ENCODE measurements at places on chromosomes 7 and 10.

GRCh38 chr7:1234881-1235500 is 2.3 kb downstream of the UNCX start:
- DNase-seq, result no peak

GRCh38 chr10:46263831-46264268 is 22.9 kb upstream of the ANTXRL start:
- DNase-seq, result no peak

GRCh38 chr10:60816628-60817397 is 38.5 kb downstream of the CDK1 start:
- peak; percentile 83 for DNase-seq

DNA sequence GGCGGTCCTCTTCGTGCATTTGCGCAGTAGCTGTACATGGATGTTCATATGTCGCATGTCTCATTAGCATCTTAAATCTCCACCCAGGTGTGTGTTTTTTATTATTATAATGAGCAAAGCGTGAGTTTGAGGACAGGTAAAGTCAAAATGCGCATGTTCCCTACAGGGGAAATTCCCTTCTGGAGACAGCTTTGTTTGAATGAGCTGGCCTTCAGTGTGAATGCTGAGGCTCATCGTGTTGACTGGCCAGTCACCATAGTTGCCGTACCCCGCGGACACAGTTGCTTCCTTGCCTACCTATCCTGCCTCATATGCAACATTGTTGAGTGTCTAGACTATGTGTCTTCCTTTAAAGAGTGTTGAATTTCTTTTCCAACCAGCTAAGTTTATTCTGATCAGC is 13.6 kb downstream of the LYZL1 start:
- DNase-seq, result no peak

DNA sequence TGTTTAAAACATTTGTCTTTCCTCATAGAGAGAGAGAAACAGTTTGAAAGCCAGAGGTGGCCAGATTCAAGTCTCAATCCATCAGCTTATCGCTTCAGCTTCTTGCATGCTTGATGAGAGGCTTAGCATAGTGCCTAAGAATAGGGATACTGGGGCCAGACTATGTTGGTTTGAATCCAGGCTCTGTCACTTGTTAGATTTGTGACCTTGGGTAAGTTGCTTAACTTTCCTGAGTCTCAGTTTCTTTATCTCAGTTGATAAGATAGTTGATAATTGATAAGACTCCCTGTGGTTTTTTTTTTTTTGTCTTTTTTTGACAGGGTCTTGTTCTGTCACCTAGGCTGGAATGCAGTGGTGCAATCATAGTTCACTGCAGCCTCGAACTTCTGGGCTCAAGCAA is 12.1 kb upstream of the CDK6 start:
- no peak for DNase-seq

DNA sequence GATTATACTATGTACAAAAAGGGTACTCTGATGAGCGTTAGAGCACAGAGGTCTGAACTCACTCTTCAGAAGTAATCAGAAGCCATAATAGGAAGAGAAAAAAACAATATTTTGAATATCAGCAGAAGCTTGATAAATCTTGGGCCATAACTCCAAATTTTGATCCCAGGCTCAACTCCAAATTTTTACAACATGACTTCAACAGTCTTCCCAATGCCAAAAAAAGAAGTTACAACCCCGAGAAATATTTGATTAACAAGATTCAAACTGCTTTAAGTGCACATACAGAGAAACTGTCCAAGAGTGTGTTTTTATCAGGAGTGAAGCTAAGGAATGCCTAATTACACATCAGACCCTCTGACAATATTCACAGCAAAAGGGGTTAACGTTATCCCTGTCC is 7.5 kb downstream of the MPP7 start:
- no peak for DNase-seq

- peak; percentile 62 for DNase-seq
These were observed 233.6 kb downstream of the SNX13 start for GRCh38 chr7:17706734-17707133.

GRCh38 chr10:94186722-94187121 is 176.0 kb downstream of the NOC3L start:
- DNase-seq, result no peak

- no peak for DNase-seq
These were observed 14.7 kb downstream of the SPAM1 start for GRCh38 chr7:123939784-123940183.

DNA sequence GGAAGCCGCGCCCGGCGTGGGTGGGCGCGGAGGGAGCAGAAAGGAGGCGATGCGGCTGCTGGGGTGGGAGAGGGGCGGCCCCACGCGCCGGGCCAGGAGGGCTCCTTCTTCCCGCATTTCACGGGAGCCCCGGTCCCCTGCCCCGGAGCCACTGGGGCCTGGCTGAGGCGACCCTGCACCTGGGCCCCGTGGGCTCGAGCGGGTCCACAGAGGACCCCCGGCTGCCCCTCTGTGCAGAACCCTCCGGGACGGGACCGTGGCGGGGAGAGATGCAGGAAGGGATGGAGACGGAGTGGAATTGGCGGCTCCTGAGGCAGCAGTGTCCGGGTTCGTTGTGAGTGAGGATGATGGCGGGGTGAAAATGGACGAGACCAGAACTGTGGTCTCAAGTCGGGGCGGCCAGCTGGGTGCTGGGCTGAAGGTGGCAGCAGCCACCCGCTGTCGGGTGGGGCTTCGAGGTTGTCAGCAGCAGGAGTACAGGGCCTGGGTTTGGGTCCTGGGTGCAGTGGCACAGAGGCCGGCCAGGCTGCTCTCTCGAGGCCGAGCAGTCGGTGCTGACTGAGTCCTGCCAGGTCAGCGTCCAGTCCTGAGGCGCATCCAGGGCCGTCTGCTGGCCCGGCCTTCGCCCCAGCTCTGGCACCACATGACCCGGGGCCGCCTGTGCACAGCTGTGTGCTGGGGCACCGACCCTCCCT is 80.4 kb downstream of the VIPR2 start:
- DNase-seq, result no peak

DNA sequence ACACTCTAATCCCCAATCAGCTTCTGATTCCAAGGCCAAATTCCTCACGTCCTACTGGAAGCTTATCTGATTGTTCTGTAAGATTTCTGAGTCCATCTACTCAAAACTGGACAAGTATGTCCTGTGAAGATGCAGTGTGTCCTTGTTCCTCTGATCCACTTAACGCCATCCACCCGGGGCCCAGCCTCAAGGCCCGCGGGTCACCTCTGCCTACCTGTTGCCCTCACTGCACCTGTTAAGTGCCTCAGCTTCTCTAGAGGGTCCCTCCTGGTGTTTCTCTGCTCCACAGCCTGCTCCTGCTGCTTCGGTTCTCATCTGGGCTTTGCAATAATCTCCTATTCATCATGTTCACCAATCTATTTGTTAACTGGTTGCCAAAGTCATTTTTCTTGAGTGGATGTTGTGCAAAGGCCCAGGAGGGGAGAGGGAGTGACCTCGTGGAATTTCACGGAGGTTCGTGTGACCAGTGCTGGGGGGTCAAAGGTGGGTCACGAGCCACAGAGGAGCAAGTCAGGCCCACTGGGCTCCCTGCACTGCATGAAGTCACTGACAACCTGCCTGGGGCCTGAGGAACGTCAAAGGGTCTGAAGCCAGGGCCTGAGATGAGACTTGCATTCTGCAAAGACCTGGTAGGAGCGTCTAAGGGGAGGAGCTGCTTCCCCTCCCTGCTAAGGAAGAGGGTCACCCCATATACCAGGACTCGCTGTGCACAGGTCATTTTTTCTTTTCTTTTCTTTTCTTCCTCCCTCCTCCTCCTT is 338.1 kb downstream of the WDR37 start:
- DNase-seq, result no peak

DNA sequence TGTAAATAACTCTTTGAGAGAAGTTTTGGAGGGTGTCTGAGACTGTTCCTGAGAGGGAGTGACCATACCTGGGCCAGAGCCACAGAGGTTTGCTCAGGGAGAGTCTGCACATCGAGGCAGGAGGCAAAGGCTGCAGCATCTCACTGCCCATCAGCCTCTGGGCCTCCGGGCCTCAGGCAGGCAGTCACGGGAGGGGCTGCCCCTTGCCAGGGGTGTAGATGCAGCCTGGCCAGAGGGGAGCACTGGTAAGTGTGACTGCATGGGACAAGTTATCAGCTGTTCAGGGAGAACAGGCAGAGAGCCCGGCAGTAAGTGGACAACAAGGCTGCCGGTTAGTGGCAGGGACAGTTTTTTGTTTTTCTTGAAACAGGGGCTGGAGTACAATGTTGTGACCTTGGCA is 55.9 kb downstream of the ZNF467 start:
- DNase-seq, result no peak

- DNase-seq, result no peak
These were observed 51.6 kb downstream of the PTPRZ1 start for GRCh38 chr7:121924269-121925186.

GRCh38 chr10:123136221-123136805 is 543 bp downstream of the HMX3 start:
- DNase-seq, result no peak

DNA sequence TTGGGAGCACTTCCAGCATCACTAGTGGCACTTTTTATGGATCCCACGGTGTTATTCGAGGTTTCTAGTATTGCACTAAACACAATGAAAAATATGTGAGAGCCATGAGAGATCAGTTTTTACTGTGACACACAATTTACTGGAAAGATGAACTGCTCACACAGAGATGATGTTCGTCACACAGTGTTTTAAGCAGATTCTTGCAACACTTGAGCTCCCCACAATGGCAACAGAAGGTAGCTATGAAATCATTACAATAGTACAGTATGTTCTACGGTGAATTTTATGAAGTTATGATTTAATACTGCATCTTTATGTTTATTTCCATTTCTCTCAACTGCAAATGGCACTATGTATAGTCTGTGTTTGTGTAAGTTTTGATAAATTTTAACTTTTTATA is 27.4 kb upstream of the ENTPD1 start:
- DNase-seq, result peak; percentile 84

GRCh38 chr10:1468811-1469210 is 268.5 kb downstream of the ADARB2 start:
- DNase-seq, result no peak

DNA sequence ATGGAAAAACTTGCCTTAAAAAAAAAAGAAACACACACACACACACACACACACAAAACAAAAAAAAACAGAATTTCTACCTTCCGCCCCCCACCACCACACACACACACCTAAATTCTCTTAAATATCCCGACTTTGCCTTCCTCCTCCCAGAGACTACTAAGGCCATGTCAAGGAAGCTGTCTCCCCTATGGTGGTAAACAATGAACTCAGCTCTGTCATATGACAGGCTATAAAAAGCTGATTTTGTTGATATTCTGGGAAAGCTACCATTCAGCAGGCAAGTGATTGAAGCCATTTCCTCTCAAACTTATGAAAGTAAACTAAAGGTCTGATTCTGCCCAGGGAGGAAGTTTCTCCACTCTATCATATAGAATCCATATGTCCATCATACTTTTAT is 471.0 kb downstream of the GFRA1 start:
- no peak for DNase-seq

DNA sequence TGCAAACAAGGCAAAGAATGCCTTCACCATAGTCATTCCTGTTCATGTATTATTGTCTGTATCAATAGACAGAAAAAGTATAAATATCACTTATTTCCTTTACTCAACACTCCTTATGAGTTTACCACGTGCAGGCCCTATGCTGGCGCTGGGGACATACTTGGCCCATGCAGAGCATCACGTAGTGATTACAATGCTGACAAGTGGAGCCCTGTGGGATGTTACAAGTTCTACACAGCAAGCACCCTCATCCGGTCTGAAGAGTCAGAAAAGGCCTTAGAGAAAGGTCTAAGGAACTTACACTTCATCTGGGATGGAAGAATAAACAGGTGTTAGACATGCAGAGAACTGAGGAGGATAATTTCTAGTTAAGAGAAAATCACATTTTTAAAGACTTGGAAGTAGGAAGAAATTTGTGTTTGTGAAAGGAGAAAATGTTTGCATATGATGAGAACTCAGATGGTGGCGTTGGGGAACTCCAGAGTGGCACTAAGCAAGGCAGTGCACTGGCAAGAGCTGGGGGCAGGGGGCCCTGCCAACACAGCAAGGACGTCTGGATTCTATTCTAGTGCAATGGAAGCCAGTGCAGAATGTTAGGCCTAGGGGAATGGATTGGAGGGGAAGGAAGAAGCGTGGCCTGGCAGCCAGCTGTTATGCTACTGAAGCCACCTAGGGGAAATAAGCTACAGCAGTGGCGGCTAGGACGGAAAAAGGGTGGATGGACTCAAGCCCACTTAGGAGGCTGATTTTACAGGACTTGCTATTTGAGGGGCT is 116.2 kb downstream of the ELMO1 start:
- no peak for DNase-seq

GRCh38 chr10:75611993-75612372 is 180.6 kb downstream of the LRMDA start:
- DNase-seq, result no peak

- DNase-seq, result peak; percentile 5
These were observed 116.1 kb upstream of the CDCA7L start for GRCh38 chr7:22061775-22062174.

DNA sequence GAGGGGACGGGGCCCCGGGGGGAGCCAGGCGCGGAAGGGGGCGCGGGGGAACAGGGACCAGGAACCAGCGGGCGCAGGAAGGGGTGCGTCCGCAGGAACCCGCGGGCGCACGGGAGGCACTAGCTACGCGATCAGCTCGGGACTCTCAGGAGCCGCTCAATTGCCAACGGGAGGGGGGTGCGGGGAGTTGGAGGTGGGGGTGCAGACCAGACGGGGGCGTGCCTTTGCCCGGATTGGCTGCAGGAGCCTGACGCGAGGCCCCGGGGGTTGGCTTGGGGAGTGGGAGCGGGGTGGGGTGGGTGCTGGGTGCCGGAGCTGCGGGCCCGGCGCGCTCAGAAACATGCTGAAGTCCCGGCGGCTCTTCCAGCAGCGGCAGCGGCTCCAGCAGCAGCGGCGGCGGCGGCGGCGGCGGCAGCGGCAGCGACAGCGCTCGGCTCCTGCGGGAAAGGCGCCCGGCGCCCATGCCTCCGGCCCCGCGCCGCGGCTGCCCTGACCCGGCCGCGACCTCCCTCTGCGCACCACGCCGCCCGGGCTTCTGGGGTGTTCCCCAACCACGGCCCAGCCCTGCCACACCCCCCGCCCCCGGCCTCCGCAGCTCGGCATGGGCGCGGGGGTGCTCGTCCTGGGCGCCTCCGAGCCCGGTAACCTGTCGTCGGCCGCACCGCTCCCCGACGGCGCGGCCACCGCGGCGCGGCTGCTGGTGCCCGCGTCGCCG is at the start of gene ADRB1:
Gene ADRB1 (plus strand): TSS at position 335 of the 715 bp plus-strand sequence. CDS start 267 bp downstream, at position 602.
- DNase-seq, result peak; percentile 65

- peak; percentile 26 for DNase-seq
These were observed 128.6 kb upstream of the LRRN3 start for GRCh38 chr7:110962374-110962773.

- DNase-seq, result no peak
These were observed 397.6 kb upstream of the LRRN3 start for GRCh38 chr7:110693344-110693743.

GRCh38 chr10:117413928-117414618 is 38.8 kb upstream of the PDZD8 start:
- peak; percentile 19 for DNase-seq

- no peak for DNase-seq
These were observed 308.2 kb upstream of the GLI3 start for GRCh38 chr7:42545049-42545724.
